A549 treated with DMSO at 1 μM for 4 hours (cell line): ENCODE measurements at places on chromosomes 11 and 22. TPM values are rescaled to one million over a fixed set of nuclear protein-coding genes. Genes with fewer than 3 reads are reported as not detected.

Gene LRRC74B
- total RNA-seq, result 0.05 to 0.06 TPM in 2 of 5 replicates, not detected in the others

Gene UPK3A
- not detected in 5 replicates for total RNA-seq

Gene RIMBP3B
- 0.31 to 0.69 TPM (median 0.50 TPM) in 5 replicates for total RNA-seq

Gene TOP3B
- 11.6 to 17.4 TPM (median 14.9 TPM) in 5 replicates for total RNA-seq
